ENCODE measurements at places on chromosomes 4 and X.

- H3K36me3 ChIP-seq, result no peaks in the 10 kb centered on the region
- no peak for DNase-seq
- peaks cover 11% of the 10 kb centered on the region for H3K4me1 ChIP-seq
- H3K27me3 ChIP-seq, result no peaks in the 10 kb centered on the region
- no peak overlapping the region for H3K27ac ChIP-seq
These were observed 46.8 kb downstream of the HTRA3 start for GRCh38 chr4:8316251-8316771.

DNA sequence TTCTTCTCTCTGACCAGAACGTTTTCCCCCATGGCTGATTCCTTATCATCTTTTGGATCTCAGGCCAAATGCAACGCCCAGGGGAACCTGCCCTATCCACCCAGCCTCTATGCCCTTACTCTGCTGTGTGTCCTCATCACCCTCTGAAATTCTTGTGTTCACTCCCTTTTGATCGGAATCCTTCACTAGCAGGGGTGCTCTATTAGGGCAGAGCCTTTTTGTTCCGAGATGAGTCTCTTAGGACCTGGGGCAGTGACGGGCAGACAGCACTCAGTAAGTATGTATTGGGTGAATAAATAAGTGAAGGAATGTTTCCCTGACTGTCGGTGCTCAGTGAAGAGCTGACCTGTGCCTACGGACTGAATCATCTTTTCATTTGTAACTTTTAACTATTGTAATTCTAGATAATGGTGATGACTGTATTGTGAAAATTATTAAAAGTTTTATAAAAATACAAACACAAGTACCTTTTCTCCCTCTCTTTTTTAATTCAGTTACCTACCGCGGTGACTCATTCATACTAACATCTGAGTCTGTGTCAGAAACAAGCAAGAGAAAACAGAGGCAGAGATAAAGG lies 4.8 kb upstream of the TENM3 start:
- H3K36me3 ChIP-seq, result no peaks in the 10 kb centered on the region
- no peak for DNase-seq
- no peaks in the 10 kb centered on the region for H3K27me3 ChIP-seq
- H3K4me1 ChIP-seq, result peaks cover 4% of the 10 kb centered on the region
- H3K27ac ChIP-seq, result peak overlapping the region; percentile 18

GRCh38 chr4:38614231-38614630 lies 49.8 kb upstream of the KLF3 start:
- DNase-seq, result no peak
- H3K4me3 ChIP-seq, result no peak overlapping the region
- H3K27me3 ChIP-seq, result no peaks in the 10 kb centered on the region
- H3K36me3 ChIP-seq, result no peaks in the 10 kb centered on the region
- H3K4me1 ChIP-seq, result peaks cover 14% of the 10 kb centered on the region
- H3K27ac ChIP-seq, result no peak overlapping the region

DNA sequence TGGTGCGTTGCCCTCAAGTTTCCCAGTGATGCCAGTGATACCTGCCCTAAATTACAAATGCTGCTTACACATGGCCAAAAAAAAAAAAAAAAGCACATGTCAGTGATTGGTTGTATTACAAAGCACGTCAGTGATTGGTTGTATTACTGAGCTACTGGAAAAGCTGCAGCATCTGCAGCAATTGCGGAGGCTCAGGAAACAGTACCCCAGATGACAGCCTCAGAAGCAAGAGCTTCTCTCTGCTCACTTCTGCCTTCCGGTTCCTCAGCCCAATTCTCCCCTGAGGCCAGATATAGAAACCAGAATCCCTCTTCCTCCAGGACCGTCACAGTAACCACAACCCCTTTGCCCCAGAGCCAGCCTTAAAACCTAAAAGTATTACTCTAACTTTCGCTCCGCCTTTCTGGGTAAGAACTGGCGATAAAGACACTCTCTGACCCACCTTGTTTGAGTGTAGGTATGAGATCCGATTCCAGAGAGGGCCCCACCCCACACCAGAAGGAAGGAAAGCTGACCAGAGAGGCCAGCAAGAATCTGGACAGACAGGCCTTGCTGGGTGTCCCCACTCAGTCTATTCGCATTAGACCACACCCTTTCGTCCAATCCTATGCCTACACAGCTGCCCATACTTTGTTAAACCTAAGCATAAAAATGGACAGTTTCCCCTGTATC lies 85.0 kb upstream of the SORBS2 start:
- no peak overlapping the region for H3K27ac ChIP-seq
- no peaks in the 10 kb centered on the region for H3K4me1 ChIP-seq
- no peaks in the 10 kb centered on the region for H3K27me3 ChIP-seq
- DNase-seq, result no peak

DNA sequence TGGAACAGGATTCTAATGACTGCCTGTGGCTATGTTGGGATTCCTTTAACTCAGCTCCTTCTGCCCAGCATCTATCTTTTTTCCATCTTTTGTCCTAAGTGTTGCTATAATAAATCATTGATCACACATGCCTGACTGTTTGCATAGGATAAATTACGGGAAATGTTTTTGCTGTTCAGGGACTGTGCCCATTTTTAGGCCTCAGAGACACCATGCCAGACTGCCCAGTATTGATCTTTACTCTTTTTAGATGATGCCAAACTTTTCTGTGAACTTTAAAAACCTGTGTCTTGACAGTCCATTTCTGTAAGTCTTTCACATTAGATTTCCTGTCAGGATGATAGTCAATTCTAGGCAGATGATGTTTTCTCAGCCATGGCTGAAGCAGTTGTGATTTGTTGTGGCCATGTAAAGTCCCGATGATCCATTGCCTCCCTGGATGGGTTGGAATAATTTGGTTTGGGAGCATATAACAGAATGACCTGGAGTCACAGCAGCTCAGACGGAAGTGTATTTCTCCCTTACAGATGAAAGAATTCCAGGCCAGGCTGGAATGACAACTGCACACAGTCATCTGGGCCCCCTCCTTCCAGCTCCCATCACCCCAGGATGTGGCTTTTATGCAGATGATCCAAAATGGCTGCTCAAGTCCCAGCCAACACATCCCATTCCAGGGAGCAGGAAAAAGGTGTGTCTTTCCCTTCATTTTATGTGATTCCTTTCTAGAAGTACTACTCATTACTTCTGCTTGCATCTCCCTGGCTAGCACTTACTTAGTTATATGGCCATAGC lies 3.4 kb downstream of the HTT-AS start:
- H3K27me3 ChIP-seq, result no peaks in the 10 kb centered on the region
- H3K27ac ChIP-seq, result no peak overlapping the region
- H3K36me3 ChIP-seq, result no peaks in the 10 kb centered on the region
- no peak for DNase-seq
- peaks cover 9% of the 10 kb centered on the region for H3K4me1 ChIP-seq

DNA sequence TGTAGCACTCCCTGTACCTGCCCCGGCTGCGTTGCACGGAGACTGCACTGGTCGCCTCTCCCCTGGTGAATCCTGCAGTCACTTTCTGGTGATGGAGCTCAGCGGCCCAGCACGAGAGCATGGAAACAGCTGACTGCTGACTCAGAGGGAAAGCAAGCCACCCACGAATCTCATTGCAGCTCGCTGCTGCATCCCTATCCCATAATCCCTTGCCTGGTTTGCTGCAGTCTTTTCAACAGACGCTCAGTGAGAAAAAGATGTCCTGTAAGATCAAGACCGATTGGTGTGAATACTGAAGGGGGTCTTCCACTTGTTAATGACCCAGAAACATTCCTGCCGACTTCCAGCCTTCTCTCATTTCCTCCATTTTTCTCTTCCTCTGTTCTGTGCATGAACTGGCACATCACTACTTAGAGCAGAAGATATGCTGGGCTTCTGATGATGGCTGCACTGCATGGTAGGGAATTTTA lies 52.9 kb downstream of the TRIM2 start:
- no peak overlapping the region for H3K27ac ChIP-seq
- H3K4me1 ChIP-seq, result no peaks in the 10 kb centered on the region
- no peaks in the 10 kb centered on the region for H3K27me3 ChIP-seq
- H3K36me3 ChIP-seq, result no peaks in the 10 kb centered on the region

- H3K27me3 ChIP-seq, result no peaks in the 10 kb centered on the region
- H3K27ac ChIP-seq, result no peak overlapping the region
These were observed 333.9 kb upstream of the FSTL5 start for GRCh38 chr4:162497564-162498167.

DNA sequence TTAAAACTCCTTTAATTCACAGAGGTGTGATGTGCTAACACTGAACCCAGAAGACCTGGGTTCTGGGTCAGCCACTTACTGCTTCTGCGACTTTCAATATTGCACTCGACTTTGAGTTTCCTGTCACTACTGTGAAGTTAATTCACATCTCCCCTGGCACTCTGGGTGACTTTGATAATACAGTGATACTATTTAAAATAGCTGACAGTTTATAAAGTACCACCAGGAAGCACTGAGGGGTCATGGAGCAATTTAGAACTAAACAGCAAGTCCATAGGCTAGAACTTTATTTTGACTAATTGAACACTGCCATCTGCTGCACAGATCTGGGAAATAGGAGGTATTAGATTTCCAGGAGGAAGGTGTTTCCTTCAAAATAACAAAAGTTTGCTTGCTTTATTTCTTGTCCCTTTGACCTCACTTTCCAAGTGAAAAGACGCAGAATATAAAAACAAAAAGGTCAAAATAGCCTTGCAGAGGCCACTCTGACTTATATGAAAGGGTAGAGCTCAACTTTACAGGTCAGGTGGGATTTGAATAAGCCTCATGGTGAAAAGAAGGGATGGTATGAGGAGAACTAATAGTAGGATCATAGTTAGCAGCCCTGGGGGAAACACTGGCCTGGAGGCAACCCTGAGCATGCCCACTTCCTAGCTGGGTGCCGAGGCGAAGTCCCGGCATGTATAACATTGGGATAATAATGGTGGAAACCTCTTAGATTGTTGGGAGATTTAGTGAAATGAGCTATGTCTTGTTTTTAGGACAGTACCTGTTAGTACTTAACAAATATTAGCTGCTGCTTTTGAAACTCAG lies 53.4 kb downstream of the ZNF518B start:
- H3K36me3 ChIP-seq, result no peaks in the 10 kb centered on the region
- H3K27me3 ChIP-seq, result no peaks in the 10 kb centered on the region
- DNase-seq, result no peak
- H3K4me1 ChIP-seq, result no peaks in the 10 kb centered on the region
- no peak overlapping the region for H3K4me3 ChIP-seq

DNA sequence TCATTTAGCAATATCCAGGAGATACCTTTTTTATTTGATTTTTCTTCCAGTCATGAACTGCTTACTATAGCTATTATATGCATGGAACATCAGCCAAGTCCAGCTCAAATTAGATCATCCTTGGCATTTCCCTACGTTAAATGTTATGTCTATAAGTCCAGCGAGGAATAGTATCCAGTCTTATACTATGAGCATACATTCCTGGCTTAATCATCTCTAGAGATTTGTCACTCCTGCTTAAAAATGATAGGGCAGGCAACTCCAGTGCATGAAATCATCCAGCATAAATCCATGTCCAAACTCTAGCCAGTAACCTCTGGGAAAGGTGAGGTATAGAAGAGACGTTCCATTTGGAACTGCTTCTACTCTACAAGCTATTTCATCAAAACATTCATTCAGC lies 126.7 kb upstream of the VCX2 start:
- no peak for DNase-seq
- H3K27me3 ChIP-seq, result no peaks in the 10 kb centered on the region
- H3K36me3 ChIP-seq, result no peaks in the 10 kb centered on the region
- H3K4me3 ChIP-seq, result no peak overlapping the region
- H3K27ac ChIP-seq, result no peak overlapping the region

- no peaks in the 10 kb centered on the region for H3K4me1 ChIP-seq
- H3K36me3 ChIP-seq, result no peaks in the 10 kb centered on the region
- H3K4me3 ChIP-seq, result no peak overlapping the region
These were observed 21.4 kb upstream of the PJA1 start for GRCh38 chrX:69186651-69187050.

DNA sequence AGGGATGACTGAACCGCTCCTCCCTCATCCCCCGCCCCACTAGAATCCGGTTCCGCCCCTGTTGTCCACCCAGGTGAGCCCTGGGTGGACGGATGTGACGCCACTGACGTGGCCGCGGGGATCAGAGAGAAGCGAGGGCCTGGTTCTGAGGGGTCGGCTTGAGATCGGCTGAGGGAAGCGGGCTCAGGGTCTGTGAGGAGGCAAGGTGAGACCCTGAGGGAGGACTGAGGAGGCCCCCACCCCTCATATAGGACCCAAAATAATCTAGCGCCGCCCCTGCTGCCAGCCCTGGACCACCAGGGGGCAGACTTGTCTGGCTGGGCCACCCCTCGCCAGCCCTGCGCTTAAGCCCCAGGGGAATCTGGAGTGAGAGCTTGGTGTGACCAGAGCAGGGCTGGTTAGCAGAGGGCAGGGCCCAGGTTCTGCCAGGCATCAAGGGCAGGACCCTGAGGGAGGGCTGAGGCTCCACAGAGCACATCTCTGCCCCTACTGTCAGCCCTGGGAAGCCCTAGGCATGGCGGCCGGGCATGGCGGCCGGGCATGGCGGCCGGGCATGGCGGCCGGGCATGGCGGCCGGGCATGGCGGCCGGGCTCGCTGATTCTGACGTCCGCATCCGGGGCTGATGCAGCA lies at the start of gene MAGEA8:
Gene MAGEA8, plus strand, starts transcription at position 103 of the 631 bp plus-strand sequence. CDS start 3,090 bp downstream, outside the sequence.
- no peaks in the 10 kb centered on the region for H3K27me3 ChIP-seq
- no peak within 1 kb of the TSS for H3K27ac ChIP-seq
- H3K4me1 ChIP-seq, result no peaks in the 10 kb centered on the region
- no peak within 1 kb of the TSS for H3K4me3 ChIP-seq
- no peak for DNase-seq

DNA sequence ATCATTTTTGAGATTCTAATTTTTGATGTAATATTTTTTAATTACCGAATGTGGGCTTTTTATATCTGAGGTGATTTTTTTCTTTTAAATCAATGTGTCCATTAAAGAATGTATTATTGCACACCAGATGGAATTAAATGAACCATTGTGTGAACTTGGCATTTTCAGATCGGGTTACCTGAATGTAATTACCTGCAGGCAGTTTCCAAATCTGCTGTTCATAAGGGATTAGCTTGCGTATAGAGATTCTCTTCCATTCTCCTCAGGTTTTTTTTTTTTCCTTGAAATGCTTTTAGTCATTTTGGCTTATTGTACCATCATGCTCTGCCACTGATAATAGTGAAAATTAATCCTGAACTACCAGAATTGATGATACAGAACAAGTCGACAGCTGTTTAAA lies 511.5 kb upstream of the ATOH1 start:
- H3K27ac ChIP-seq, result no peak overlapping the region
- no peak overlapping the region for H3K4me3 ChIP-seq
- H3K27me3 ChIP-seq, result no peaks in the 10 kb centered on the region

DNA sequence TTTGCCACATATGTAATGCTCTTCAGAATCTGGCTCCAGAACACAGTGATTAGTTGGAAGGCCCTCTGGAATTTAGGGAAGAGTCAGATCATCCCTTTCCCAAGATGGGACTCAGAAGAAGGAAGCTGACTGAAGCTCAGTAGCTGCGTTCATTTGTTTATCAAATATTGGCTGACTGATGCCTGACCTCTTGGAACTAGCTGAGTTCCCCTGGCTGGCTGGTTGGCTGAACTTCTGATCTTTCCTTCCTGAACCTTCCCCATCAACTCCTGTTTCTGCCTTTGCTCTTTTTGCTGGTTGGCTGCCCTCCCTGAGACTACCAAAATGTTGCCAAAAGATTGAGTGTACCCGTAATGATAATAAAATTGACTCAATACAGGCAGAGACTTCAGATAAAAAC lies 866.5 kb upstream of the INTU start:
- no peak overlapping the region for H3K27ac ChIP-seq
- H3K4me3 ChIP-seq, result no peak overlapping the region
- no peaks in the 10 kb centered on the region for H3K4me1 ChIP-seq

- no peak overlapping the region for H3K4me3 ChIP-seq
- no peaks in the 10 kb centered on the region for H3K4me1 ChIP-seq
These were observed 127.1 kb downstream of the SHROOM3 start for GRCh38 chr4:76562161-76562560.

All from adrenal gland (tissue), 19 donors.